ENCODE measurements at places on chromosomes 13 and 19. TPM values are rescaled to one million over a fixed set of nuclear protein-coding genes. Genes with fewer than 3 reads are reported as not detected.

Gene NANOS2
- total RNA-seq = not detected

Gene ZNF506
- total RNA-seq = 31.7 TPM

Gene SPC24
- 86.4 TPM for total RNA-seq

Gene PSPN
- total RNA-seq = 2.0 TPM

Gene ZNF230
- total RNA-seq = 5.1 TPM

Gene ADGRE3
- total RNA-seq = not detected

Gene AP1M2
- total RNA-seq = not detected

Gene ATXN8OS
- total RNA-seq = not detected

Gene SKA3
- 29.2 TPM for total RNA-seq

Gene THSD1
- 0.19 TPM for total RNA-seq

Gene C19orf33
- not detected for total RNA-seq

Gene METTL21C
- not detected for total RNA-seq

Gene ZNF57
- total RNA-seq = 3.9 TPM

Gene SLC6A16
- 2.3 TPM for total RNA-seq

Gene BCL3
- total RNA-seq = 124 TPM

Gene SHISA2
- 0.16 TPM for total RNA-seq

Gene MARK4
- 30.9 TPM for total RNA-seq

Data from activated naive CD4-positive, alpha-beta T cell treated with anti-CD3 and anti-CD28 coated beads, Interleukin-2, amount 50 U/mL, for 72 hours (primary cell).